ENCODE measurements at places on chromosomes 5 and 9. TPM values are rescaled to one million over a fixed set of nuclear protein-coding genes. Genes with fewer than 3 reads are reported as not detected.

Gene ACTBL2
- total RNA-seq: not detected

Gene ANKRD20A1
- total RNA-seq: 0.48 TPM

Gene SLC46A2
- total RNA-seq: not detected

Gene SPINK1
- total RNA-seq: 20.0 TPM

Gene SMC2
- 2.9 TPM for total RNA-seq
